RWPE1 (cell line): ENCODE measurements at places on chromosomes 12 and 14.

DNA sequence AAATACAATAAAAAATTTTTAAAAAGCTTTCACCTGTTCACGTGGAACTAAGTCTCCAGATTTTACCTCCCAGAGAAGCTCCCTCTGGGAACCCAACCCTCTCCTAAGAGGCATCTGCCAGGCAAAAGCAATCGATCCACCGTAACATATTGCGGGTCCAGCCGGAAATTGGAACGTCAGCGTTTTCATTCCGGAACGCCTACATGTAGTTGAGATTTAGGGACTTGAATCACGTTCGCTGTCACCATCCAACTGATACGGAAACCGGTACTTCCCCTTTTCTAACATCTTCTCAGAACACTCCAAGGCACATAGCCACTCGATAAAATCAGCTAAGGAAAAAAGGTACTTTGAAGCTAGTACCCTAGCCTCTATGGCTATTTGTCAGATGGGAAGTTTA is 70.3 kb downstream of the COX16 start:
- no peak for DNase-seq

- DNase-seq: no peak
Observed at GRCh38 chr12:42640391-42640790, 50.8 kb upstream of the PRICKLE1 start.

GRCh38 chr12:58712976-58713375 is 207.3 kb downstream of the LRIG3 start:
- no peak for DNase-seq

DNA sequence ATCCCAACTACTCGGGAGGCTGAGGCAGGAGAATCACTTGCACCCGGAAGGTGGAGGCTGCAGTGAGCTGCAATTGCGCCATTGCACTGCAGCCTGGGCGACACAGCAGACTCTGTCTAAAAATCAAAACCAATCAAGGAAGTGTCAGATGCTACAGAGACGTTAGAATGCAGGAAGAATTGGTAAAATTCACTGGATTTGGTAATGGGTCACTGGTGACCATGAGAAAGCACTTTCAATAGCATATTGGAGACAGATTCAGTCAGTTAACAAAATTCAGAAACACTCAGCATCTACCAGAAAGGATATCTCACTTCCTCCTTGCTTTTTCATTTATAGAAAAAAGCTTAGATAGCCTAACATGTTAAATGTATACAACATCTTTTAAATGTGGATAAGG is 17.5 kb downstream of the BIN2 start:
- no peak for DNase-seq

DNA sequence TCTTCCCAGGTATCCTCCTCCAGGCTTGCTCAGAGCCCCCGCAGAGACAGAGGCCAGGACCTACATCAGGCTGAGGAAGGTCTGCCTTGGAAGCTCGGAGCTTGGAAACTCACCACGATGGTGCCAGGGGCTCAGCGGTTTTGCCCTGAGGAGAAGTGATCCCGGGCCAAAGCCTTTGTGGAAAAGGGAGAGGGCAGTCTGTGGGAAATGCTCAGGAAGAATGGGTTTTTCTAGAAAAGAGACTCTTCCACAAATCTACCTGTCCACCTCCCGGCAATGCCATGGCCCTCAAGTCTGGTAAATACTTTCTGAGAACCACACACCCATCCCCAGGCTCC is 8.0 kb downstream of the KRT2 start:
- DNase-seq: no peak
